ENCODE measurements at places on chromosomes 6 and 20. TPM values are rescaled to one million over a fixed set of nuclear protein-coding genes. Genes with fewer than 3 reads are reported as not detected.

The HLA-DRB1 gene
- total RNA-seq = not detected

The KHDC1L gene
- total RNA-seq = not detected

DNA sequence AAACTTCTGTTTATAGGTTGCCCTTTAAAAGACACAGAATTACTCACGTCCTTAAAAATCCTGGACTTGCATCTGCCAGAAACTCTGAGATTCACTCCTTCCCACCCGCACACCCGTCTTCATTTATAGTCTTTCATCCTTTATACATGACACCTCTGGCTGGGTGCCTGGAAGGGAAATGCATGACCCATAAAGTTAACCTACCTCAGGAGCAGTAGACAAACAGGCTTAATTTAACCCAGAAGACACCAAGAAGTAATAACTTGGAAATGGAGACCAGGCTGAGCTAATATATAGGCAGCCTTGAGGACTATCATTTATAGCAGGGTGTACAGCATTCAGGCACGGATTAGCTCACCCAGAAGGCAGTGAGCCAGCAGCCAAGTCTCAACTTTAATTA, 429.0 kb upstream of the NRSN1 start:
- DNase-seq = no peak

- DNase-seq = no peak
Observed at GRCh38 chr6:121260651-121261102, 73.6 kb downstream of the TBC1D32 start.

GRCh38 chr6:163373240-163373639, 41.3 kb upstream of the QKI start:
- no peak for DNase-seq

DNA sequence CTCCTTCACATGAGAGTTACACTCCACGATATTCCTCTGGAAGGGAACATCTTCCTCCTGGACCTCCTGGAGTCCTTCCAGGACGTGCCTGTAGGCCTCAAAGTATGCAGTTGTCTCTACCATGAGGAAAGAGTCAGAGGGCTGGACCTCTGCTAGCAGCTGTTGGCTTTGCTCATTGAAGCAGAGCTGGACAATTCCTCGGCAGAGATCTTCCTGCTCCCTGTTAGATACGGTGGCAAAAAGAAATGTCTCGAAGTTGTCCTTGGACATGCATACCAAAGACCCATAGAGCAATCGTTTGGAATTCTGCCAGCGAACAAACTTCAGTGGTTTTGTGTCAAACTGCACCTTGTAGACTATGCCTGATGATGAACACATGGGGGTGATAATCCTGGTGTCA, 7.7 kb downstream of the ZNFX1 start:
- DNase-seq = no peak

- DNase-seq = no peak
Observed at GRCh38 chr20:39538317-39538716, 576.2 kb downstream of the DHX35 start.

DNA sequence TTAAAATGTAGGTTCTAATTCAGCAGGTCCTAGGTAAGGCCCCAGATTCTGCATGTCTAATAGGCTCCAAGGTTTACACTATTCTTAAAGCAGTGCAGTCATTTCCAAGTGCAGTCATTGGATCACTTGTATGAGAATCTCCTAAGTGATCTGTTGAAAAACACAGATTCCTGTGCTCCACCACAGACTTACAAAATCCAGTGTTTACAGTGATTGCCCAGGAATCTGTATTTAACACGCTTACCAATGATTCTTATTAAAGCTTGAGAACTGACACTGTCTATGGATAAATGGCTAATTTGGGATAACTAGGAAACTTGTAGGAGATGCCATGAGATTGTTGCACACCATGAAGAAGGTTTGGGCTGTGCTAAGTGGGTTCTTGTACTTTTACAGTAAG, 104.6 kb upstream of the PLEKHG1 start:
- DNase-seq = no peak

The DDX43 gene
- not detected for total RNA-seq
